ENCODE measurements at places on chromosomes 2 and 18.

GRCh38 chr18:7476386-7476785, 90.7 kb upstream of the PTPRM start:
- no peak for DNase-seq

DNA sequence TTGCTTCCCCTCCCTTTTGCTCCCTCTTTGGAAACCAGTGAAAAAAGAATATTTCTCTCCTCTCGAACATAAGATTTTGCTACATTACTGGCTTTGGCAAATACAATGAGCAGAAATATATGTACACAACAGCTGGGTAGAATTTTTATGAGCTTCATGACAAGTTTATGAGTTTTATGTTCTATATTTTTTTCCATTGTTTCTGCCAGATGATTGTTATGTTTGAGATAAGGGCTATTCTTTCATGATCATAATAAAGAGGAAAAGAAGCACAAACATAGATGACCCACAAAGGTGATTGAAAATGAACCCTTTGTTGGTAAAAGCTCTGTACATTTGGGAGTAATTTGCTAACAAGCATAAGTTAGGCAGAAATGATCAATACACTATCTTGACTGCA, 14.8 kb upstream of the TFPI start:
- no peak for DNase-seq

DNA sequence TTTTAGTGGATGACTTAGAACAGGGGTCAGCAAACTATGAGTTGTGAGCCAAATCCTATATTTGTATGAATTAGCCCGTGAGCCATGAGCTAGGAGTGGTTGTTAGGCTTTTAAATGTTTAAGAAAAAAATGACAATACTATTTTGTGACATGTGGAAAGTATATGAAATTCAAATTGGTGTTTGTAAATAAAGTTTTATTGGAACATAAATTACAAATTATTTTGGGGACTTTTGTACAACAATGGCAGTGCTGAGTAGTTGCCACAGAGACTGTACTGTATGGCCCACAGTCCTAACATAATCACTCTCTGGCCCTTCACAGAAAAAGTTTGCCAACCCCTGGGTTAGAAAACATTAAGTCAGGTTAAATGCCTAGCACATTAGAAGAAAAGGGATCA, 26.1 kb downstream of the ADNP2 start:
- DNase-seq: no peak

- peak; percentile 58 for DNase-seq
These were observed 53.7 kb upstream of the LRRC30 start for GRCh38 chr18:7177116-7177744.

DNA sequence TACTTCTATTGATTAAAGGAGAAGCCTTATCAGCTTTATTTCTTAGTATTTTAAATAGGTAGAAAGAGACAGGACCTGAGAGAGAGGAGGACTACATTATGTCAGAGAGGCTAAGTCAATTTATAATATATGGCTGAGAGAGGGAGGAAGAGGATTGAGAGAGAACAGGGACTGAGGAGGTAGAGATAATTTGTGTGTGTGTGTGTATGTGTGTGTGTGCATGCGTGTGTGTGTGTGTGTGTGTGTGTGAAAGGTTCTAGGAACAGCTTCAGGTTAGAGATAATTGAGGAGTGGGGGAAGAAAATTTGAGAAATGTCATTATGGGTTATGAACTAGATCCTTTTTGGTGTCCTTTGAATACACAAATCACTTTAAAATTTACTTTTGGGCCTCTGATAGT, 15.2 kb downstream of the DOK1 start:
- no peak for DNase-seq

- DNase-seq: no peak
These were observed 25.2 kb downstream of the SDC1 start for GRCh38 chr2:20199633-20200270.

DNA sequence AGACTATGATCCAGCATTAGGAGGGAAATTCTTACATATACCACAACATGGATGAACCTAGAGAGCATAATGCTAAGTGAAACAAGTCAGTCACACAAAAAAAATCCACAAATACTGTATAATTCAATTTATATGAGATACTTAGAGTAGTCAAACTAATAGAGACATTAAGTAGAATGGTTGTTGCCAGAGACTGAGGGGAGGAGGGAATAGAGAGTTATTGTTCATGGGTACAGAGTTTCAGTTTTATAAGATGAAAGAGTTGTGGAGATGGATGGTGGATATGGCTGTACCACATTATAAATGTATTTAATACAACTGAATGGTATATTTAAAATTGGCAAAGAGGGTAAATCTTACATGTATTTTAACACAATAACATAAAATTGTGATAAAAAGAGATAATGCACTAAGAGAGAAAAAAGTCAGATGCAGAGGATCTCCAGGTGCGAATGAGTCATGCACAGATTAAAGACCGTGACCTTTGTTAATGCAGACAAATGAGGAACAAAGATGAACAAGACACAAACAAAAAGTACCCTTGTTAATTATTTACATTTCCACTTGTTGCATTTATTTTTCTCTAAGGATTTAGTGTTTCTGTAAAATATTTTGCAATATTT, 541.7 kb upstream of the MEX3C start:
- no peak for DNase-seq

- no peak for DNase-seq
These were observed 36.5 kb downstream of the CAB39 start for GRCh38 chr2:230749111-230749510.

DNA sequence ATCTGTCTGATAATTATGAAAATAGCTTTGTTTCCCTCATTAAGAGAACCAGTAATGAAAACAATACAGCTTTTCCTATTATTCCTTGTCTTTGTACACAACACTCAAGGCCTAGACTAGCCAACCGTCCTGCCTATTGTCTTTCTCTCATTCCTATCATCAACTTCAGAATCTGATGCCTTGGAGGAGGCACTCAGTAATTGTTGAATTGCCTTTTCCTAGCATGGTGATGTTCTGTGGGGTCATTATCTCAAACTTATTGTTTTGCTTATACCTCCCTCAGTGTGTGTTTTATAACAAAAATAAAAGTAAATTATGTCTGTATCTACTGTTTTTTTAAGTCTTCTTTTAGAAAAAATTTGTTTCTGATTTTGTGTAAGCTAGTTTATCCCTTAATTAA, 208.7 kb downstream of the RIT2 start:
- DNase-seq: no peak

GRCh38 chr2:218019411-218020060, 16.7 kb upstream of the TNS1 start:
- DNase-seq: no peak

DNA sequence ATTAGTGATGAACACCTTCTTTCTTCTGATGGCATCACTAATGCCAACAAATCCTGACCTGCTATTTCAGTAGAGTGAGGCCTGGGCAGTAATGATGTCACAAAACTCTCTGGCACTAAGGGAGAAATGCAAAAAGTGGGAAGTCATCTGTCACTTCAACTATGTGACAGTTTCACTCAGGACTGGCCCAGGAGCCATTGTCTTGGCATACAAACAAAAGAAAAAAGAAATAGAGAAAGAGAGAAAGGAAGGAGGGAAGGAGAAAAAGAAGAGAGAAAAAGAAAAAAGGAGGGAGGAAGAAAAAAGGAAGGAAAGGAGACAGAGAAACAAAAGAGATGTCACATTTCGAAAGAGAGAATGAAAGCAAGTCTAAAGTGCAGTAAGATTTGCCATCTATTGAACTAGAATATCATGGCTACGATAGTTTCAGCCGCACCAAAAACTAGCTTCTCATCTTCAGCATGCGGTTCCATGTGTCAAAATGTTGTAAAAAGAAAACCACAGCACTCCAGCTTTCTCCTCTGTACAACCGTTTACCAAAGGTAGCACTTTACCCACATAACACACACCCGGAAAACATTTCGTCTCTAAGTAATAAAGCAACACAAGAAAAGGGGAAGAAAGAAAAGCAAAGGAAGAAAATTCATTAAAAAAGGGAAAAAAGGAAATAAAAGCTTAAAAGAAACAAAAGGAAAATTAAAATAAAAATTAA, 50.1 kb downstream of the CD226 start:
- DNase-seq: no peak

GRCh38 chr2:105156166-105156565, 85.4 kb upstream of the GPR45 start:
- no peak for DNase-seq
